PC-3 (cell line): ENCODE measurements at places on chromosomes 2 and 18. TPM values are rescaled to one million over a fixed set of nuclear protein-coding genes. Genes with fewer than 3 reads are reported as not detected.

Gene CAPN13
- 0.44 and 1.9 TPM in 2 replicates for total RNA-seq

Gene LMAN2L
- 27.8 and 31.4 TPM in 2 replicates for total RNA-seq

Gene CFAP53
- total RNA-seq, result not detected in 2 replicates

Gene KCNJ13
- total RNA-seq, result not detected in 2 replicates

Gene UNC80
- total RNA-seq, result not detected in 2 replicates

Gene STEAP3
- 24.6 and 27.3 TPM in 2 replicates for total RNA-seq

Gene TMEM247
- total RNA-seq, result not detected in 2 replicates

Gene GCC2
- 7.3 and 10.1 TPM in 2 replicates for total RNA-seq

Gene NPHP1
- total RNA-seq, result 1.3 and 4.2 TPM in 2 replicates

Gene DNAJC10
- 49.0 and 62.9 TPM in 2 replicates for total RNA-seq

Gene TUBA3E
- total RNA-seq, result not detected in 2 replicates

Gene WNT6
- not detected in 2 replicates for total RNA-seq

Gene MROH2A
- total RNA-seq, result not detected in 2 replicates

Gene FSHR
- not detected in 2 replicates for total RNA-seq

Gene GPAT2
- total RNA-seq, result not detected in 2 replicates

Gene NT5C1B
- not detected in 2 replicates for total RNA-seq

Gene ZBTB7C
- total RNA-seq, result 1.1 and 1.3 TPM in 2 replicates

Gene NDUFAF7
- total RNA-seq, result 12.3 and 13.2 TPM in 2 replicates

Gene GREB1L
- 6.3 and 10.3 TPM in 2 replicates for total RNA-seq

Gene NAB1
- total RNA-seq, result 23.1 and 23.6 TPM in 2 replicates

Gene DLGAP1
- total RNA-seq, result not detected in 2 replicates

Gene GLI2
- 4.0 and 30.3 TPM in 2 replicates for total RNA-seq

Gene CRACDL
- 0.40 TPM in 1 of 2 replicates, not detected in the other for total RNA-seq

Gene IL1B
- total RNA-seq, result 48.4 and 67.5 TPM in 2 replicates

Gene ALPG
- total RNA-seq, result 0.12 and 0.18 TPM in 2 replicates

Gene BBS5
- 3.3 and 3.8 TPM in 2 replicates for total RNA-seq

Gene CCDC102B
- total RNA-seq, result 2.2 and 2.4 TPM in 2 replicates

Gene FAM124B
- not detected in 2 replicates for total RNA-seq

Gene MAPK4
- total RNA-seq, result not detected in 2 replicates

Gene TEX51
- total RNA-seq, result not detected in 2 replicates

Gene HIBCH
- total RNA-seq, result 8.1 and 12.0 TPM in 2 replicates

Gene ERFE
- 7.4 and 8.5 TPM in 2 replicates for total RNA-seq

Gene IL36G
- 0.62 TPM in 1 of 2 replicates, not detected in the other for total RNA-seq

Gene CXXC1
- total RNA-seq, result 25.4 and 38.2 TPM in 2 replicates

Gene TFCP2L1
- 2.4 and 3.5 TPM in 2 replicates for total RNA-seq

Gene GKN1
- not detected in 2 replicates for total RNA-seq

Gene RAB6C
- total RNA-seq, result 0.04 TPM in 1 of 2 replicates, not detected in the other

Gene ALPP
- total RNA-seq, result 8.6 and 14.4 TPM in 2 replicates

Gene PRSS56
- not detected in 2 replicates for total RNA-seq

Gene C2orf78
- not detected in 2 replicates for total RNA-seq

Gene FARSB
- total RNA-seq, result 32.9 and 36.3 TPM in 2 replicates

Gene KIAA1328
- total RNA-seq, result 1.6 and 4.4 TPM in 2 replicates

Gene SCN1A
- total RNA-seq, result 0.04 TPM in 1 of 2 replicates, not detected in the other

Gene GPR39
- 34.8 and 43.2 TPM in 2 replicates for total RNA-seq

Gene COL3A1
- total RNA-seq, result 0.23 and 0.36 TPM in 2 replicates

Gene PRKRA
- 78.2 and 87.6 TPM in 2 replicates for total RNA-seq

Gene CXCR1
- not detected in 2 replicates for total RNA-seq

Gene CYP26B1
- 1.6 and 3.9 TPM in 2 replicates for total RNA-seq

Gene IL36A
- total RNA-seq, result not detected in 2 replicates

Gene CCDC138
- total RNA-seq, result 6.2 and 10.6 TPM in 2 replicates

Gene ABCG8
- total RNA-seq, result not detected in 2 replicates

Gene SKA1
- total RNA-seq, result 11.6 and 17.2 TPM in 2 replicates

Gene CNDP1
- total RNA-seq, result not detected in 2 replicates

Gene CASP8
- 22.2 and 29.4 TPM in 2 replicates for total RNA-seq

Gene ATP8B1
- total RNA-seq, result 18.4 and 24.8 TPM in 2 replicates

Gene NCKAP1
- total RNA-seq, result 76.2 and 80.3 TPM in 2 replicates

Gene ASTL
- total RNA-seq, result not detected in 2 replicates

Gene MYO5B
- total RNA-seq, result 10.4 and 10.7 TPM in 2 replicates
